Esophagus squamous epithelium (tissue), 5 donors: ENCODE measurements at places on chromosomes 6 and 20.

DNA sequence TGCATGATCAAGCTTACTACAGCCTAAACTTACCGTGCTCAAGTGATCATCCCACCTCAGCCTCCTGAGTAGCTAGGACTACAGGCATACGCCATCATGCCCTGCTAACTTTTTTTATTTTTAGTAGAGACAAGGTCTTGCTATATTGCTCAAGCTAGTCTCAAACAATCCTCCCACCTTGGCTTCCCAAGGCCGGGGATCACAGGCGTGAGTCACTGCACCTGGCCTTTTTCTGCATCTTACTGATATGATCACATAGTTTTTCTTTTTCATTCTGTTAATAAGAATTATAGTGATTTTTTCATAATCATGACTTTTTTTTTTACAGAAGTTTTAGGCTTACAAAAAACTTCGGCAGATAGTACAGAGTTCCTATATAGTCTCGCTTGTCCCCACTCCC is 93.2 kb downstream of the KIF13A start:
- no peaks in the 10 kb centered on the region for H3K27me3 ChIP-seq
- H3K36me3 ChIP-seq, result no peaks in the 10 kb centered on the region
- H3K4me3 ChIP-seq, result no peak overlapping the region
- no peak overlapping the region for H3K27ac ChIP-seq
- H3K4me1 ChIP-seq, result no peaks in the 10 kb centered on the region
- DNase-seq, result no peak

GRCh38 chr20:8507231-8507630 is 375.2 kb downstream of the PLCB1 start:
- H3K4me3 ChIP-seq, result no peak overlapping the region
- H3K36me3 ChIP-seq, result no peaks in the 10 kb centered on the region
- H3K27ac ChIP-seq, result no peak overlapping the region
- H3K4me1 ChIP-seq, result no peaks in the 10 kb centered on the region
- H3K27me3 ChIP-seq, result no peaks in the 10 kb centered on the region

GRCh38 chr6:43809417-43810305 is 39.6 kb downstream of the VEGFA start:
- H3K27ac ChIP-seq, result no peak overlapping the region
- H3K4me1 ChIP-seq, result peaks cover 5% of the 10 kb centered on the region

- H3K27me3 ChIP-seq, result no peaks in the 10 kb centered on the region
- no peak for DNase-seq
- no peak overlapping the region for H3K4me3 ChIP-seq
- no peak overlapping the region for H3K27ac ChIP-seq
Observed at GRCh38 chr6:125217369-125217768, 63.8 kb downstream of the TPD52L1 start.

GRCh38 chr6:97150932-97151331 is 132.1 kb downstream of the MMS22L start:
- no peak for DNase-seq
- H3K27me3 ChIP-seq, result no peaks in the 10 kb centered on the region
- peaks cover 30% of the 10 kb centered on the region for H3K4me1 ChIP-seq
- no peak overlapping the region for H3K27ac ChIP-seq
- no peak overlapping the region for H3K4me3 ChIP-seq

- no peaks in the 10 kb centered on the region for H3K36me3 ChIP-seq
- no peak for DNase-seq
- no peak overlapping the region for H3K4me3 ChIP-seq
- H3K27ac ChIP-seq, result no peak overlapping the region
- H3K27me3 ChIP-seq, result no peaks in the 10 kb centered on the region
Observed at GRCh38 chr6:85493389-85493788, 43.5 kb downstream of the NT5E start.

DNA sequence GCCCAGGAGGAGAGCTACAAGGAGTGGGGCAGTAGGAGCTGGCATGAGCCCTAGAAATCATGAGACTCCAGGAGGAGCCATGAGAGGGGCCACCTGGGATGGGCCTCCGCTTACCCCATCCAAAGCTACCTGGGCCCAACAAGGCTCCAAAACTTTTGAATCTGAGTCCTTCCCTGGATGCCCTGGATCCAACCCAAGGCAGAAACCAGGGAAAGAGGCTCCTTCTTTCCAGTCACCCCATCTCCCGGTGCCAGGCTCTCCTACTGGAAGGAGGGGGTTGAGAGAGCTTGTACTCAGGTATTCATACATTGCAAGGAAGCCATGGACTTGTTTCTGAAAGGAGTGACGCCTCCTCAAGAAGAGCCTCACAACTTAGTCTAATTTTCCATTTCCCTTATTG is 7.8 kb upstream of the SIRPG start:
- H3K36me3 ChIP-seq, result no peaks in the 10 kb centered on the region
- DNase-seq, result no peak
- H3K27ac ChIP-seq, result no peak overlapping the region
- H3K4me3 ChIP-seq, result no peak overlapping the region
- H3K4me1 ChIP-seq, result no peaks in the 10 kb centered on the region

- no peak overlapping the region for H3K27ac ChIP-seq
- H3K4me3 ChIP-seq, result no peak overlapping the region
- no peaks in the 10 kb centered on the region for H3K4me1 ChIP-seq
- no peaks in the 10 kb centered on the region for H3K27me3 ChIP-seq
Observed at GRCh38 chr6:96237638-96238347, 222.0 kb downstream of the FUT9 start.

GRCh38 chr6:33901822-33902456 is 98.1 kb upstream of the MLN start:
- H3K36me3 ChIP-seq, result no peaks in the 10 kb centered on the region
- no peak overlapping the region for H3K27ac ChIP-seq
- H3K4me1 ChIP-seq, result peaks cover 25% of the 10 kb centered on the region
- H3K27me3 ChIP-seq, result peaks cover 12% of the 10 kb centered on the region

GRCh38 chr6:47034926-47035325 is 7.2 kb downstream of the ADGRF1 start:
- no peaks in the 10 kb centered on the region for H3K36me3 ChIP-seq
- no peak overlapping the region for H3K4me3 ChIP-seq

DNA sequence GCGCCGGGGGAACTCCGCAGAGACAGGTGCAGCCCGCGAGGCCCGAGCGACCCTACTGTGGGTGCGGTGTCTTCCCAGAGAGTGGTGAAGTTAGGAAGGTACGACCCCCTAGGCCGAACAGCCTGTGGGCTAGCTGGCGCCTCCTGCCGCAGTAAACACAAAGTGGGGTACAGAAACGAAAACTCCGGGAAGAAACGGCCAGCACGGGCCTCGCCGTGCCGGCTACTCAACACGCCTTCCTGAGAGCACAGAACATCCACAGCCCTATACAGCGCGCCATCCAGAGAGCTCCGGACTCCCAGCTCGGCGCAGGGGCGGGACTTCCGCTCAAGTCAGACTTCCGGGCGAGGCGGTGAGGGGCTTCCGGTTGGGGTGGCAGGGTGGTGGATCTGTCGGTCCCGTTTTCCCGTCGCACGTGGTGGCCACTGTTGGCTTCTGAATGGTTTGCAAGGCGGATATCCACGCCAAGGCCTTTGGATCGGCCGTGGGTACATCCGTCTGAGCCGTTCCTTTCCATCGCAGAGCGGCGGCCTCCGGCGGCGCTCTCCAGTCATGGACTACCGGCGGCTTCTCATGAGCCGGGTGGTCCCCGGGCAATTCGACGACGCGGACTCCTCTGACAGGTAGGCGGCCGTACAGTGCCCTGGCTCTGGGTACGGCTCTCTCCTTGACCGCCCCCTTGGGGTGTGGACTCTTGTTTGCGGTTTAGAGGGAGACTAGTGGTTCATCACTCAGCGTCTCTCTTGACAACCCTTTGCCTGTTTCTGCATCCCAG is at the start of the genes CAGE1 and RIOK1:
Gene CAGE1 (minus strand): TSS at position 292 of the 775 bp plus-strand sequence. CDS start 2,569 bp downstream, outside the sequence.
Gene RIOK1 (plus strand): TSS at position 358 of the 775 bp plus-strand sequence. CDS start 195 bp downstream, at position 553.
- H3K27ac ChIP-seq, result peak within 1 kb of the TSS; percentile 89
- peak within 1 kb of the TSS; percentile 84 for H3K4me3 ChIP-seq
- H3K4me1 ChIP-seq, result peaks cover 24% of the 10 kb centered on the region
- DNase-seq, result peak; percentile 84
- H3K36me3 ChIP-seq, result no peaks in the 10 kb centered on the region

GRCh38 chr20:61940976-61941720 is 124.5 kb downstream of the TAF4 start:
- H3K27me3 ChIP-seq, result no peaks in the 10 kb centered on the region
- H3K36me3 ChIP-seq, result no peaks in the 10 kb centered on the region
- H3K4me1 ChIP-seq, result no peaks in the 10 kb centered on the region
- H3K4me3 ChIP-seq, result no peak overlapping the region

GRCh38 chr6:89979481-89980119 is 85.3 kb downstream of the GJA10 start:
- no peak for DNase-seq
- no peaks in the 10 kb centered on the region for H3K36me3 ChIP-seq
- no peak overlapping the region for H3K4me3 ChIP-seq
- no peaks in the 10 kb centered on the region for H3K4me1 ChIP-seq
- no peaks in the 10 kb centered on the region for H3K27me3 ChIP-seq

- DNase-seq, result no peak
- no peak overlapping the region for H3K27ac ChIP-seq
- no peaks in the 10 kb centered on the region for H3K4me1 ChIP-seq
- H3K27me3 ChIP-seq, result no peaks in the 10 kb centered on the region
- H3K4me3 ChIP-seq, result peak overlapping the region; percentile 37
- H3K36me3 ChIP-seq, result no peaks in the 10 kb centered on the region
Observed at GRCh38 chr6:165988302-165988756, 179.3 kb downstream of the TBXT start.

- H3K27me3 ChIP-seq, result no peaks in the 10 kb centered on the region
- no peak for DNase-seq
- no peak overlapping the region for H3K27ac ChIP-seq
Observed at GRCh38 chr6:133805876-133806275, 83.0 kb upstream of the TCF21 start.

DNA sequence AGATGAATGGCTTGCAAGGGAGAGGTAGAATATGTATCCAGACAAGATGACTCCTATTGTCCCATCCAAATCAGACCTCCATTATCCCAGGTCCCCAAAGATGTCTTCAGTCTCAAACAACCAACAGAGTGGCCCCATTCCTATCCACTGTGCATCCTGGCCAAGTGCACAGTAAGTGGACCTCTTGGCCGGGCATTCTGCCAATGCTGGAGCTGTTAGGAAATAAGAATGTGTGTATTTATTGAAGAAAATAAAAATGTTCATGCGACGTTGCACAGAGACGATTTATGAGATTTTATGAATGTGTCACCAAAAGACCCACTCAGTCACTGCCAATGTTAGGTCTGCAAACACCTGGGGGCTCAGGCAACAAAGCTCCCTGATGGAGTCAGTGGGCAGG is 196.0 kb downstream of the MAFB start:
- no peaks in the 10 kb centered on the region for H3K36me3 ChIP-seq
- H3K4me3 ChIP-seq, result no peak overlapping the region
- DNase-seq, result no peak
- H3K27ac ChIP-seq, result no peak overlapping the region

DNA sequence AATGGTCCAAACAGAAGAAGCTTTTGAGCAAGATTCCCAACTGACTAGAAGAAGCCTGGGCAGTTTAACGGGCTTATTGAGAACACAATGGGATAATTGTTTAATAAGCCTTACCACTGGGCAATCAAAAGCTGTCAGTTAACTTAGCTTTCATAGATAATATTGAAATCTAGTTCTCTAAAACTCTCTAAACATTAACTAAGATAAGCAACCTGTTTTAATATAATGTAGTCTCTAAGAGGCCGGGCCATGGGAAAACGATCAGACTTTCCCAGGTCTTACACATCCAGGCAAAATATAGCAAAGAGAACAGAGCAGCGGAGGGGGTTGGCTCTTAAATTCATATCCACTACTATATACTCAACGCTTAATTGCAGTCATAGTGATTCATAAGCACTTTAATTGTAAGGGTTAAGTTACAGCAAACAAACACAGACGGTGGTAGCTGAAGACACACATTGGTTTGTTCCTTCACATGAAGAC is 128.0 kb upstream of the FAM83B start:
- no peak overlapping the region for H3K4me3 ChIP-seq
- H3K27ac ChIP-seq, result peak overlapping the region; percentile 70
- no peak for DNase-seq
- no peaks in the 10 kb centered on the region for H3K4me1 ChIP-seq
- no peaks in the 10 kb centered on the region for H3K27me3 ChIP-seq

GRCh38 chr6:38305995-38306681 is 333.6 kb downstream of the BTBD9 start:
- no peak overlapping the region for H3K27ac ChIP-seq
- no peak overlapping the region for H3K4me3 ChIP-seq
- no peak for DNase-seq
- H3K4me1 ChIP-seq, result no peaks in the 10 kb centered on the region
- no peaks in the 10 kb centered on the region for H3K27me3 ChIP-seq

GRCh38 chr20:33566781-33567603 is 77.1 kb downstream of the CBFA2T2 start:
- H3K4me1 ChIP-seq, result peaks cover 91% of the 10 kb centered on the region
- no peak overlapping the region for H3K4me3 ChIP-seq
- H3K36me3 ChIP-seq, result no peaks in the 10 kb centered on the region
- H3K27ac ChIP-seq, result peak overlapping the region; percentile 78
- DNase-seq, result no peak
